NCI-H1105 treated with DMSO at 0.1 percent for 48 hours (cell line): ENCODE measurements at places on chromosomes 4 and X.

DNA sequence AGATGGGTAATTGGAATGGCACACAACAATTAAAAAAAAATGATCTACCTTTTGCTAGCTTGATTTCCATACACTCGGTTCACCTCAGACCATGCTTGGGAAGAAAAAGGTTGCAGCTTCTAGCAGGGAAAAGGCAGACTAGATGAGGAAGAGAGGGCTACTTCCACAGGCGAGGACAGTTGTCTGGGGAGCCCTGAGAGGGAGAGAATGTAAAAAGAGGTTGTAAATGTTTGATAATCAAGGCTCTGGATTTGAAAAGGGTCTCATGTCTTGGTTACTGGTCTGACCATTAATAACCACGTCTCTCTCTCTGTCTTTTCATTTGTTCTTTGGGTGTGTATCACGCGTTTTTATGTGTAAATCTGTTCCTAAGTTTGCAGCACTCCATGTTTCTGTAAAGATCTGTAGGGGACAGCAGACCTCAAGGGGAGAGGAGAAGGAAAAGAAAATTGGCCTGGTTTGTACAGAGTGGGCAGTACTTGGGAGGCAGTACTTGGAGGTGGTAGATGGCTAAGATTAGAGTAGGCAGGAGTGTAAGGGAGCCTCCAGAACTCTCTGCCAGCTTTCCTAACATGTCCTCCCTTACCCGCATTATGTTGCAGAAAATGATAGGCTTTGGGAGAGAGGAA, 750 bp downstream of the ARMCX5 start:
- no peak for DNase-seq

- DNase-seq = no peak
Measured at GRCh38 chr4:85039526-85039925, 73.0 kb upstream of the WDFY3 start.

- no peak for DNase-seq
Measured at GRCh38 chrX:120334603-120335002, 23.3 kb upstream of the TMEM255A start.

- no peak for DNase-seq
Measured at GRCh38 chr4:151402145-151402865, 6.7 kb upstream of the FHIP1A start.

- no peak for DNase-seq
Measured at GRCh38 chrX:154452823-154453222, 5.3 kb upstream of the PLXNA3 start.

- no peak for DNase-seq
Measured at GRCh38 chr4:134540588-134540987, 339.0 kb upstream of the PABPC4L start.
